ENCODE measurements at places on chromosomes 7 and 10.

DNA sequence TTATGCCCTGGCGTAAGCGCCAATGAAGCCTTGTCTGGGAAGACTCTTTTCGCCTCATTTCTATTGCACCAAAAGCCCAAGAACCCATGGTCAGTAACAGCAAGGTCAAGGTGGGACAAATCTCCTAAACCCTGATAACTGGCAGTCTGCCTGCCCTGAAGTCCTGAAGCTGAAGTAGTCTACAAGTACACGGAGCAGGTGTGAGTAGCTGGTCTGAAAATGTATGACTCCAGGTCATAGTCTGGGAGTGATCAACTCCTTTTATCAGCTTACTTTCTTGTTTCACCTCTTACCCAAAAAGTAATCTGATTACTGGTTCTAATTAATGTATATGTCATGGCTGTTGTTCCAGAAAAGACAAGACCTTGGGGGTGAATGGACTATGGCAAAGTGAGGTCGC lies 107.3 kb upstream of the EFCAB10 start:
- DNase-seq: no peak

- no peak for DNase-seq
Observed at GRCh38 chr7:5088906-5089305, 43.2 kb downstream of the RBAK start.

- DNase-seq: no peak
Observed at GRCh38 chr7:105448181-105448580, 59.5 kb upstream of the SRPK2 start.

- no peak for DNase-seq
Observed at GRCh38 chr10:60367901-60368300, 21.8 kb downstream of the ANK3 start.

- DNase-seq: no peak
Observed at GRCh38 chr7:142481548-142481947, 223.7 kb upstream of the PRSS58 start.

- DNase-seq: no peak
Observed at GRCh38 chr7:139153832-139154231, 44.3 kb upstream of the ZC3HAV1 start.

- DNase-seq: no peak
Observed at GRCh38 chr7:11748884-11749283, 83.1 kb downstream of the THSD7A start.

DNA sequence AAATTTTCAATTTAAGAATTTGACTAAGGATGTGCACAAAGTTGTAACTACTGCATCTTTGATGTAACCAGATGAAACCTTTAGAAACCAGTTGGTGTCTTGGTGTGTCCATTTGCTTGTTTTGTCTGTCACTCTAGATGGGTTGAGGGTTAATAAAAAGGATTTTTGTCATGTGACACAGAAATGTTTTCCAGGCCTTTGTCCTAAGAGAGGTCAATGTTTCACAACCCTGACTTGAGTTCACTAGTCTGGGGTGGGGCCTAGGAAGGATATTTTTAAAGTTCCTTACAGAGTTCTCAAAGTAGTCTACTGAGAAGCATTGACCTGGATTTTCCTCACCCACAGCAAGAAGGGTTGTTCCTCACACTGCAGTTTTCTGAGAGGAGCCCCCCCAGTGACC lies 90.3 kb downstream of the HERPUD2 start:
- DNase-seq: no peak

DNA sequence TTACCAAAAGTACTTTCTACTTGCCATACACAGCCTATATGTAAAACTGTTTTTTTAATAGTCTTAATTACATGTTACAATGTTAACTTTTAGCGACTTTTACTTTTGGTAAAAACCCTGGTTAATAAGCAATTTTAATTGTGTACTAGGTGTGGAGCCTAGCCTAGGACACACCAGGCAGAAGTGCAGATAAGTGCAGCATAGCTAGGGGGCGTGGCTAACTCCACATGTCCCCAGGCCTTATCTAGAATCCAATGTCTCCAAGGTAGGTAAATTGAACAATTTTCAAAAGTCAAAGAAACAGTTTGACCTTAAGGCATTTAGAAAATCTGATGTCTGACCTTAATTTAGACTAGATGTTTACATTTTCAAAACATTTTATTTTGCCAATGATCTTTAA lies 858.7 kb downstream of the CCSER2 start:
- no peak for DNase-seq

- DNase-seq: no peak
Observed at GRCh38 chr10:44280226-44281014, 104.5 kb downstream of the CXCL12 start.

DNA sequence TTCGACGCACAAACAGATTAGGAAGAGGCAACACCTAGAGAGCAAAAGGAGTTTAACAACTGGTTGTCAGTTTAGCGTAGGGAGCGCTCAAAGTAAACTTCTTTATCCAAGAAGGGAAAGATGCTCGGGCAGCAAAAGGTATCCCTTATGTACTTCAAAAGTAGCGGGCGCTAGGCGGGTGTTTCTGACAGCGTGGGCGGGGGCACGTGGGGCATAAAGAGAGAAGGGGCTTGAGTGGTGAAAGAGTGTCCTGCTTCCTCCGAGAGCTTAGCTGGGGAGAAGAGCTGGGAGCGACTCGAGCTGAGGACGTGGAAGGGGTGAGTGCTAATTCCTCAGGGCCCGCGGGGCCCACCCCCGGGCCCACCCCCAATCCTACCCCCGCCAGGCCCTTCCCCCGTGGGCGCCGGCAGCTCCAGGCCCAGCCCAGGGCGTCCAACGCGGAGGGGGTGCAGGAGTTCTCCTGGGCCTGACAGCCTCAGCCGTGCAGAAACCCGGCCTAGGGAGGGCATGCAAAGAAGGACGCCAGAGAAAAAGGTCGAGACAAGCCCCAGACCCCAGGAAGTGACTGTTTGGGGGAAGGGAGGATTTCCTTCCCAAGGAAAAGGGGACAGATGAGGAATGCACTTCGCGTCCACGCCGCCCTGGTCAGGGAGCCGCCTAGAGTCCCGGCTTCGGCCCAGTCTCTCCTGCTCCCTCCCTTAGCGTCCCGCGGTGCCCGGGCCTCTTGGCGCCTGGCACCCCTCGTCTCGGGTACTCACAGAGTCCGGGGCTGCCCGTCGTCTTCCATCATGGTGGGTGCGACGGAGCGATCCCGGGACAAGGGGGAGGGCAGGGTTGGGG lies 868 bp downstream of the TIAL1 start:
- peak; percentile 50 for DNase-seq

DNA sequence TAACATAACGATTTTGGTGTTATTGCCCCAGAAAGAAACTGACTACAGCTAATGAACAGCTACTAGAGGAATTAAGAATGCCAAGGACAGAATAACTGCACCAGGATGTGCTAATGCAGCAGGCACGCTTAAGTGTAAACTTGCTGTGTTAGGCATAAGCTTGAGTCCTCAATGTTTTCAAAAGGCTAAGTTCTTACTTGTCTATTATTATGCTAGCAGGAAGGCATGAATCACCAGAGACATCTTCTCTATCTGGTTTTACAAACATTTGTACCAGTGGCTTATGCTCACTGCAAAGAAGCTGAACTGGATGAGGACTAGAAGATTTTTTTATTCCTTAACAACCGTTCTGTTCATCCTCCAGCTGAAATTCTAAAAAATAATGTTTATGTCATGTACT lies 1035.3 kb downstream of the NRG3 start:
- no peak for DNase-seq

Measured in activated gamma-delta T cell treated with anti-CD3 and anti-CD28 coated beads, Interleukin-2, amount 50 U/mL, for 16 hours (primary cell).